Left ventricle myocardium superior (tissue), 1 donor: ENCODE measurements at places on chromosomes 4 and X. TPM values are rescaled to one million over a fixed set of nuclear protein-coding genes. Genes with fewer than 3 reads are reported as not detected.

The SPP1 gene
- 2.7 TPM for total RNA-seq

The MTNR1A gene
- total RNA-seq, result not detected

The CLIC2 gene
- total RNA-seq, result 13.6 TPM

The SLC10A6 gene
- total RNA-seq, result 0.82 TPM

The FLNA gene
- 228 TPM for total RNA-seq

The GPC3 gene
- 4.2 TPM for total RNA-seq

The SUPT20HL1 gene
- not detected for total RNA-seq

The TBC1D8B gene
- 1.6 TPM for total RNA-seq

The MAGEA10 gene
- total RNA-seq, result not detected

The NXF3 gene
- total RNA-seq, result 0.20 TPM

The DAPP1 gene
- total RNA-seq, result 0.42 TPM

The NDST4 gene
- not detected for total RNA-seq

The PAGE2B gene
- not detected for total RNA-seq

The MAGED4 gene
- 1.1 TPM for total RNA-seq

The RASGEF1B gene
- 2.1 TPM for total RNA-seq

The DGAT2L6 gene
- not detected for total RNA-seq

The NEUROG2 gene
- not detected for total RNA-seq

The ASB12 gene
- total RNA-seq, result 3.0 TPM

The MGARP gene
- 0.62 TPM for total RNA-seq

The SPATA18 gene
- 1.9 TPM for total RNA-seq

The GLOD5 gene
- total RNA-seq, result not detected

The TCP11X2 gene
- not detected for total RNA-seq

The INTS6L gene
- 3.2 TPM for total RNA-seq

The FAM193A gene
- 16.0 TPM for total RNA-seq
